ENCODE measurements at places on chromosomes 3 and 15. TPM values are rescaled to one million over a fixed set of nuclear protein-coding genes. Genes with fewer than 3 reads are reported as not detected.

GRCh38 chr3:156311930-156312329 is 191.6 kb downstream of the KCNAB1 start:
- no peak for DNase-seq

DNA sequence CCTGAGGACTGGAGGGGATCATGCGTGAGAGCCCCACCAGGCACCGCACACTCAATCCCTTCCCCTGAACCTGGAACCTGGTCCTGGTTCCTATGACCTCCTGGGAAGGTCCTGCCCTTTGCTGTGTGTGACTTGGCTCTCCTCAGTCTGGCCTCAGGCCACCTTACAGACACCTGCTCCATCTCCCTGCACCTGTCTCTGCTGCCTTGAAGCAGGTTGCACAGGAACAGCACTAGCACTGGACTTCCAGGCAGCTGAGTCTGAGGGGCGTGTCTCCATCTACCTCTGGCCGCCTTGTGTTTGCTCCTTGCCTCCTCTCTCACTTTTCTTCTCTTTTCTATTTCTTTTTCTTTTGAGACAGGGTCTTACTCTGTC is 15.4 kb downstream of the PSTPIP1 start:
- DNase-seq = no peak

DNA sequence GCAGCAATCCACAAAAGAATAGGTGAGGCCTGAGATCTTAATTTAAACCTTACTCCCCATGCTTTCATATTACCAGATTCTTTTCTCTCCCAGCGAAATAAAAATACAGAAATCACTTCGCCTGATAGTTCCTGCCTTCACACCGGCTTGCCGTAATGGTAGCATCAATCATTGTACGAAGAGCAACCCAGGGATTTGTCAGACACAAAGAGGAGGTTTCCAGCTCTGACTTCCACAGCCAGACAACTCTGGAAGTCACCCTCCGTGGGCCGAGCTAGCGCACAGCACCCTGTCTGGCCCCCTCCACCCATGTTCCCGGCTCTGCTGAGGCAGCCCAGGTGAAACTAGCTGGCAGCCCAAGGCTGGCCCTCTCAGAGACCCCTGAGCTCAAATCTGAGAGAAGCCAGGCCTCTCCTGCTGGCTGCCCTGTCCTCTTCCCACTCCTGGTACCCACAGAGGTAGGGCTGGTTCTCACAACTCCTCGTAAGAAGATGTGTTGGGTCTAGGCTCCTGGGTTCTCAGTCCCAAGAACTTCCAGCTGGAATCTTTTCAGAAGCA is 156.9 kb upstream of the BNIP2 start:
- no peak for DNase-seq

DNA sequence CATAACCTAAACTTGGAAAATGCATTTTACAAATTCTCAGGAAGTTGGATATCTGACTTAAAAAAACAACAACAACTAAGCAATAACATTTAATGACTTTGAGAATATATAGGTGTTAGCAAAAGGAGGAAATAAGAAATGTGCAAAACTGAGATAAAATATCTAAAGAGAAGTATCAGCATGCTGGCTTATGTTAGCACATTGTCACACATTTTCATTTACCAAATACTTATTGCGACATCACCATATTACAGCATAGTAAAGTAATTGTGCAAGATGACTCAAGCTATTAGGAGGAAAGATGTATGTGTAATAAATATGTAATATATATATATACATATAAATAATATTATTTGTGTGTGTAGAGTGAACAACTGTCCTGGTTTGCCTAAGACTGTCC is 9.2 kb downstream of the PTX3 start:
- peak; percentile 94 for DNase-seq

DNA sequence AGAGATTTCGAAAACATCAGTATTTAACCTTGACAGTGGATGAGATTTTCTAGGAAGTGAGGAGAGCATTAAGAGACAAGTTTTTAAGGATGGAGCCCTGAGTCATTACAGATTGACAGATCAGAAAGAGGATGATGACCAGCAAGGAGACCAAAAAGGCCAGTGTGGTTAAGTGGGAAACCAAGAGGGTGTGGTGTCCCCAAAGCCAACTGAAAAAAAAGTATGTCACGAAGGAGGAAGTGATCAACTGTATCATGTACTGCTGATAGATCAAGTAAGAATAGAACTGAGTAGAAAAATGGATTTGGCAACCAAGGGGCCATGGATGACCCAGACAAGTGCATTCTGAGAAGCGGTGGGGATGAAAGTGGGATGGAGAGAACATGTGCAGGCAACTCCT is 491.8 kb downstream of the FHIT start:
- DNase-seq = no peak

DNA sequence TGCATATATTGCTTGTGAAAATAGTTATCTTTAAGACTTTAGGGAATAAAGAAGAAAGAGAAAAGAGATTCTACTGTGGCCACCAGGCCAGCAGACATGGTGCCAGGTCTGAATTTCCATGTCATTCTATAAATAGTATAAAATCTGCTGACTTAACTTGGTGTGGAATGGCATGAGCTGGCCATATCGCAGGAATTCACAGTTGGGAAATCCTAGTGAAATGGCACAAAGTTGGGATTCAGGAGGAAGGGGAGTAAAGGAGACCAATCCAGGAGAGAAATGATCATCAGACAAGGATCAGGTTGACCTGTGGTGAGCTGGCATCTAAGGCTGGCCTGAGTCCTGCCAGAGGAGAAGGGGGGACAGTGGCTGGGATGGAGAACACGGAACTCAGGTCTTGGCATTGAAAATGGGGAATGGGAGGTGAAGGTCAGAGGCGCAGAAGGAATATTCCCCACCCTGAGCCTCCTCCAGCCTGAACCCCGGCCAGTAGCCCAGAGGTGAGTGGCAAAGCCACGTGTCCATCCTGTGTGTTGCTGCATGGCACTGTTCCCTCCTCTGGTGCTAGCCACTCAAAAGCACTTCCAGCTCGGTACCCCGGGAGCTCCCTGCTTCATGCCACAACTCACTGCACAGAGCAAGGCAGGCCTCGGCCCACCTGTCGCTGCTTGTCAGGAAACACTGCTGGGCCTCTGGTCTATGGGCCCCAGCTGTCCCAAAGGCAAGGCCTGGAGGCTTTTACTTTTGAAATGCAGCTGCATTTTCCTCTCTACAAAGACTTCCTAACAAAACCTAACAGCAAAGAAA is 51.4 kb downstream of the SSUH2 start:
- DNase-seq = peak; percentile 17

- peak; percentile 5 for DNase-seq
Measured at GRCh38 chr3:71903112-71903495, 118.2 kb upstream of the PROK2 start.

DNA sequence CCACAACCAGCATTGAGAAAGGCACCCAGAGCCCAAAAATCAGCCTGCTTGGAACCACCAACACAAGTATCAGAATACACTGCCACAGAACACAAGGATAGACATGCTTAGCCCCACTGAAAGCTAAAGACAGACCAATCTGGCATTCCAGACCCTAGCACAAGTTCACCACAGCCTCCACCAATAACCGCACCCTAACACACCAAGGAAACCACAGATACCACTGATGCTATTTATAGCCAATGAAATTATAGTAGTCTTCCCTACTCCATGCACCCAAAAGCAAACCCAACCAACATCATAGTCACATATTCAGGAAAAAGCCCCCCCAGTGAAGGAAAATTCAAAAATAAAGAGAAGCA is 83.9 kb upstream of the STT3B start:
- DNase-seq = no peak

GRCh38 chr15:91061997-91062396 is 38.1 kb upstream of the SV2B start:
- no peak for DNase-seq

GRCh38 chr3:122014741-122015140 is 7.3 kb downstream of the ILDR1 start:
- no peak for DNase-seq

DNA sequence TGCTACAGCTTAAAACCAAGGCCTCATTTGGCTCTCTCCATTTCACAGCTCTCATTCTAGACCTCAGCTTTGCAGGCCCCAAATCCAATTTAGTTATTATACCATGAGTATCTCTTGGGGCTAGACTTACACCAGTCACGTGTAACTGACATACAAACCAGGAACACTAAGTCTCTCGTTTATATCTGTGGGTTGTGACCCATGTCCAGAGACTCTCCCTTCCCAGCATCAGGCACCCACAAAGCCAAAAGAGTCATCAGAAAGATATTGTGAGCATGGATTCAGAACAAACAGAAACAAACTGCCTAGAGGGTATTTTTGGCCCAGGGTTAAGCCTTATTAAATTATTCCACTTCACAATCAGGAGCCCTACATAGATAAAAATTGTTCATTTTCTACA is 5.6 kb upstream of the CCDC13 start:
- peak; percentile 97 for DNase-seq

- DNase-seq = no peak
Measured at GRCh38 chr3:27462228-27462627, 22.0 kb downstream of the SLC4A7 start.

- no peak for DNase-seq
Measured at GRCh38 chr3:17190353-17191078, 305.8 kb downstream of the PLCL2 start.

GRCh38 chr3:178083906-178084866 is 452.1 kb upstream of the KCNMB2 start:
- DNase-seq = no peak

DNA sequence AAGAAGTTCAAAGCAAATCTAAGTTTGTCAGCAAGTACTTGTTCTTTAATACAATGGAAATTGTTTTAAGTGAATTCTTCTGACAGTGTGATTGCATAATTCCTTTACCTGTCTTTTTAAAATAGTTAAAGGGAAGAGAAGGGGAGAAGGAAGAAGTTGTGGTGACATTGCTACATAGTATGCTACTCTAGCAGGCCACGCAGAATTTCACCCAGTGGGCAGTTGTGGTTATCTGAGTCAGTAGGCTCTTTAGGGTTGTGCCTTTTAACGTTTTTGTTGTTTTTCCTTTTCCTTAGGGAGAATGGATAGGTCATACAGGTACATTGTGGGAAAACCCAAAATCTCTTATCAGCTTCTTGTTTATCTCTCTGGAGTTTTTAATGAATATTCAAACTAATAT is 40.4 kb downstream of the KIF15 start:
- no peak for DNase-seq

- no peak for DNase-seq
Measured at GRCh38 chr15:82958638-82959037, 6.1 kb upstream of the HOMER2 start.

GRCh38 chr3:37126856-37127255 is 47.5 kb downstream of the LRRFIP2 start:
- DNase-seq = no peak

DNA sequence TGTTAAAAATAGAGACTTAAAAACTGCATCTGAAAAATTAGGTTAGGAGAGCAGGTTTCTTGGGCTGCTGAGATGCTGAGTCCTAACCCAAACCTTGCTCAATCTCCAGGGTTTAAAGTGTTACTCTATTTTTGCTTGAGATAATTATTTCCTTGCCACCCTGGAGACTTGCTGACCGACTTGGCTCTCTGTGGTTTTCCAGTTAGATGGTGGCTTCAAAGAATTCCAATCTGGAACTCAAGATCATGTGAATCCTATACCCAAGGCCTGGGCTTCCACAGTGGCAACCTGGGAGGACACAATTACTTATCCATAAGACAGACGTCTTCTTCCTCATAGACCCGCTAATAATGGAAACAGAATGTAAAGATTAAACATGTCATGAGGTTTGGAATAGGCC is 47.7 kb downstream of the SUMF1 start:
- DNase-seq = no peak

- no peak for DNase-seq
Measured at GRCh38 chr15:76526111-76526510, 189.5 kb downstream of the ISL2 start.

DNA sequence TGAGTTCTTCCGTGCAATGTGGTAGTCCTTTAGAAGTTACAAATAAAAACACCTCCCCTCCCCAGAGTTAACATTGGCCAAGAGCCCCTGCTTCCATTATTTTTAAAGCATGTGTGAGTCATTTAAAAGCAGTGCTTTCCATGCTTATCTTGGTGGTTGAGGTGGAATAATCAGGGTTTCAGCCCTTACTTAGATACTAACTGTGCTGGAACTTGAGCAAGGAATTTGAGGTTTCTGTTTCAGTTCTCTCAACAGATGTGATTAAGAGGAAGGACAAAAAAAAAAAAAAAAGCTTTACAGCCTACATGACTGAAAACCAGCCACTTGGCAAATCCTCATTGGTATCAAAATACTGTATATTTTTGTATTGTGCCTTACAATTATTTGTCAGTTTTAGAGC is 64.5 kb downstream of the CGNL1 start:
- peak; percentile 98 for DNase-seq

GRCh38 chr15:66128116-66128680 is 125.4 kb downstream of the MEGF11 start:
- DNase-seq = no peak

DNA sequence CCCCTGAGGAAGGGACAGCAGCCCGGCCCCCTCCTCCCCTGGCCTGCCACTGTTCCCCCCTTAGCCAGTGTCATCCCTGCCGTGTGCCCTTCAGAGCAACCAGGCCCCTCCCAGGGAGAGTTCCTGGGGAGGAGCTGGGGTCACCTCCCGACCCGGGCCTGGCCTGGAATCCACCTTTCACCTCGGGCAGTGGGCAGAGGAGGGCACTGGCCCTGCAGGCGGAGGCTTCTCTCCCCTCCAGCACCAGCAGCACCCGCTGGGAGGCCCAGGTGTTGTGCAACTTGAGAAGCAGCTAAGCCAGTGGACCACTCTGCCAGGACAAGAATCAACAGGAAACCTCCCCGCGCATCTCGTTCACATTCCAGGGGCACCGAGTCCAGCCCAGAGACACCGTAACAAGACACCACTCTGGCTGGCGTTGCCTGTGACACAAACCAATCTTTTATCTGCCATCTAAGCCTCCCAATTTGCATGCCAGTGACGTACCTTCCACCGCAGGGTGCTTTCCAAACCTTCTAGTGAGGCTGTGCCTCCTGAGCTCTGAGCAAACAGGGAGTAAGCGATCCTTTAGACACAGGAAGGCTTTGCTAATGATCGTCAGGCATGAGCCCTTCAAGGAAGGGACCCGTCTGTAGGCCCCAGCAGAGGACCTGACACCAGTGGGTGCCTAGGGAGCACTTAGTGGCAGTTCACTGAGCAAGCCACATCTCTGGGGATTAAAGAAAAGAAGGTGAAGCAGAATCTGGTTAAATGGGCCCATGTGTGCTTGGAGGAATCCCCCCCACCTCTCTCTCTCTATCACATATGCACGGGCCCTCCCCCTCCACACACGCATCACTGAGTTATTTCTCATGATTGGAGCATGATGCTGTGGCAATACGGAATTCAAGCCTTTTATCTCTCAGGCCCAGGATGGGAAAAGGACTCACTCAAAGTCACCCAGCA is 98.9 kb upstream of the TLE3 start:
- DNase-seq = peak; percentile 99

- DNase-seq = no peak
Measured at GRCh38 chr3:67624078-67624477, 30.3 kb downstream of the SUCLG2 start.

- DNase-seq = no peak
Measured at GRCh38 chr3:35215525-35216500, 423.5 kb upstream of the ARPP21 start.

TTC23 gene
- 30.4 TPM for total RNA-seq

GOLGA6B gene
- not detected for total RNA-seq

NDUFAF3 gene
- 71.1 TPM for total RNA-seq

HCLS1 gene
- 0.51 TPM for total RNA-seq

CCR8 gene
- total RNA-seq = not detected

NOX5 gene
- total RNA-seq = 0.33 TPM

PDZRN3 gene
- 47.5 TPM for total RNA-seq

HLTF gene
- total RNA-seq = 51.4 TPM

FRMD5 gene
- total RNA-seq = 4.3 TPM

GOLGA6L10 gene
- 0.26 TPM for total RNA-seq

ZNF662 gene
- 3.3 TPM for total RNA-seq

SH2D7 gene
- not detected for total RNA-seq
